Neural crest cell (in vitro differentiated cells): ENCODE measurements at places on chromosomes 2 and 18.

DNA sequence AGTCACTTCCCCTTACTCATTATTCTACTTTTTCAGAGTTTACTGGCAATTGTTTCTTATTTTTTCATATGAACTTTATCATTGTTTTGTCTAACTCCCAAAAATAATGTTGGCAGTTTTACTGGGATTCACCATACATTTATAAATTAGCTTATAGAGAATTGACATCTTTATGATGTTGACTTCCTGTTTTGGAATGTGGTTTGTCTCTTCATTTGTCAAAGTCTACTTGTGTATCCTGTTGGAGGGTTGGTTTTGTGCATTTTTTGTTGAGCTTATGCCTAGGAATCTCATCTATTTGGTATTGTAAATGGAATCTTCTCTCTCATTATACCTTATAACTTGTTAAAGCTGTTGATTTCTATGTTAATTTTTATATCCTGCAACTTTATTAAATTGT lies 16.4 kb downstream of the EPC2 start:
- no peak for DNase-seq

- DNase-seq: no peak
These were observed 529.1 kb upstream of the CDH7 start for GRCh38 chr18:65221736-65222135.

DNA sequence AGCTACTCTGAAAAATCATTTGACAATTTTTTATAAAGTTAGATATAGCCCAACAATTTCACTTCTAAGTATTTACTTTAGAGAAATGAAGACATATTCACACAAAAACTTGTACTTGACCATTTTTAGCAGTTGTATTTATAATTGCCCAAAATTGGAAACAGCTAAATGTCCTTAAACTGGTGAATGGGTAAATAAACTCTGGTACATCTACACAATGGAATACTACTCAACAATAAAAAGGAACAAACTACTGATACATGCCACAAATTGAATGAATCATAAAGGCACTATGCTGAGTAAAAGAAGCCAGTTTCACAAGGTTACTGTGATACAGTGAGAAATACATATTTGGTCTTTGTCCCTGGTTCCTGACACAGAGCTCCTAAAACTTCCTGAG lies 32.8 kb upstream of the BBS5 start:
- no peak for DNase-seq

- DNase-seq: no peak
These were observed 28.6 kb upstream of the TMEM87B start for GRCh38 chr2:112026509-112026908.

GRCh38 chr2:149331023-149331400 lies 625 bp downstream of the LYPD6 start:
- peak; percentile 4 for DNase-seq

DNA sequence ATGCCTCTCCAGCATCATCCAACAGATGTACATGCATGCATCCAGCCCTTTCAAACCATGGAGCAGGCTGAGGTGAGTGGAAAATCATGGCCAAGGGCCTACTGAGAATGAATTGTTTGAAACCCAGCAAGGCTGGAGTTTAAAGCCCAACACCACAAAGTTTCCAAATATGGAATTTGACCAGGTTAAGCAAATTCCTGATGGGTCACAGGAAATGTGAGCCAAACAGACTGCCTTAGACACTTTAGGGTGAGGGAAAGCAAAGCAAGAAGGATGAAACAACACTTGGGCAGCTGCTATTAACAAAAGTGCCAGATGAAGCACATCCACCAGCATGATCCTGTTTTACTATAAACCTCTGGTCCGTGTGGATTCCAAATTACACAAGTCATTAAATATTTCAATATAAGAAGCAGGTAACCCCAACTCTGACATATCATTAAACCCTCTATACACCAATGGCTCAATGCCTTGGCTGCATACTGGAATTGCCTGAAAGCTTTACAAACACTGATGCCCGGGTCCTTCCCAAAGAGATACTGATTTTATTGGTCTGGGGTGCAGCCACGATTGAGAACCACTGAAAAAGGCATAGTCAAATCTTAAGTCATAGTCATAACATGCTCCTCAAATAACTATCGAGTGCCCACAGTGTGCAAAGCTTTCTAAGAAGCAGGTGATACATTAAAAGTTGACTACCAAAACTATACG lies 9.1 kb downstream of the KLF7 start:
- no peak for DNase-seq

GRCh38 chr18:43314941-43315340 lies 37.7 kb upstream of the SYT4 start:
- no peak for DNase-seq

DNA sequence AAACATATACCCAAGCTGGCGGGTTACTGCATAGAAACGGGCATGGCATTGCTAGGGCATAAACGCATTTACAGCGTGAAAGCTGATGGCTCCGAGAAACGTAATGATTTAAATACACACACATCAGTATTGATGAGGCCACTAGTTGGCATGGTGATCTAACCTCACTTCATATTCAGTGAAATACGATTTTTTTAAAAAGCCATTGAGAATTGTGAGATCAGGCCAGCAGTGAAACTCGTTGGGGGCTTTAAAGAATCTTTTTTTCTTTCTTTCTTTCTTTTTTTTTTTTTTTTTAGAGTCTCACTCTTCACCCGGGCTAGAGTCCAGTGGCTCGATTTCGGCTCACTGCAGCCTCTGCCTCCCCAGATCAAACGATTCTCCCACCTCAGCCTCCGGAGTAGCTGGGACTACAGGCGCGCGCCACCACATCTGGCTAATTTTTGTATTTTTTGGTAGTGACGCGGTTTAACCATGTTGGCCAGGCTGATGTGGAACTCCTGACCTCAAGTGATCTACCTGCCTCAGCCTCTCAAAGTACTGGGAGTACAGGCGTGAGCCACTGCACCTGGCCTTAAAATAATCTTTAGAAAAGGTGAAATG lies 2.4 kb upstream of the SMAD7 start:
- DNase-seq: no peak

GRCh38 chr2:241764275-241765241 lies 12.1 kb upstream of the GAL3ST2 start:
- DNase-seq: no peak

GRCh38 chr2:239399433-239399920 lies 1.3 kb downstream of the HDAC4 start:
- no peak for DNase-seq

GRCh38 chr2:239695106-239695727 lies 294.4 kb upstream of the HDAC4 start:
- no peak for DNase-seq

DNA sequence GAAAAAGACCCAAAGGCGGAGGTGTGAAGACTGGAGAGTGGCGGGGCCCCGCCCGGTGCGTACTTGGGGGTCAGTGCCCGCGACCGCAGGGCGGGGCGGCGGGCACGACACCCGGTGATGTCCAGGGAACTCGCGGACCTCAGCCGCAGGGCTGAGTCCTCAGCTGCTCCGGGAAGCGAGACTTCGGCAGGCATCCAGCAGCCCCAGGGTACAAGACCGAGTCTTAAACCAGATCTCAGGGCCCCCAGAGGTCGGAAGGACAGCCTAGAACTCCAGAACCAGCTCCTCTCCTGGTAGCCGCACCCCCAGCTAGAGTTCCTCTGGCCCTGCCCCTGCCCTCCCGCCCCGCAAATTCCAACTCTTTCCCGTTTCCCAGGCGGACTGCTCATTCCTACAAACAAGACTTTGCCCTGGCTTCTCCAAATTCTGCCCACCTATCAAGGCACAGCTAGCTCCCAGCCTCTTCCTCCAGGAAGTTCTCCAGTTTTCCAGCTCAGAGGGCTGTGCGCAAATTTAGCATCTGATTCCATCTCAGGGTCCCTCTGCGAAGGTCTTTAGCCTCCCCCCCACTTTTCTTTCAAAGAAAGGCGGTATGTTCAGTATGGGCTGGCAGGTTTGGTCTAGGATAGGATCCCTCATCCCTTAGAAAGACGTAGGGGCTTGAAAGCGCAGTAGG lies 26.0 kb upstream of the NOTO start:
- no peak for DNase-seq

DNA sequence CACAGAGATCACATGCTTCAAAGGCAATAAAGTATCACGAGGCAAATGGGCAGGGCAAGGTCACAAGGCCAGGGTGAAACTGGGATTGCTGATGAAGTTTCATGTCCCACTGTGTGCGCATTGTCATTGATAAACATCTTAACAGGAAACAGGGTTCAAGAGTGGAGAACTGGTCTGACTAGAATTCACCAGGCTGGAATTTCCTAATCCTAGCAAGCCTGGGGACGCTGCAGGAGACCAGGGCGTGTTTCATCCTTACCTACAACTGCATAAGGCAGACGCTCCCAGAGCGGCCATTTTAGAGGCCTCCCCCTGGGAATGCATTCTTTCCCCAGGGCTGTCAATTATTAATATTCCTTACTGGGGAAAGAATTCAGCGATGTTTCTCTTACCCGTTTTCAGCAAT lies 33.2 kb downstream of the PTPN4 start:
- DNase-seq: no peak

DNA sequence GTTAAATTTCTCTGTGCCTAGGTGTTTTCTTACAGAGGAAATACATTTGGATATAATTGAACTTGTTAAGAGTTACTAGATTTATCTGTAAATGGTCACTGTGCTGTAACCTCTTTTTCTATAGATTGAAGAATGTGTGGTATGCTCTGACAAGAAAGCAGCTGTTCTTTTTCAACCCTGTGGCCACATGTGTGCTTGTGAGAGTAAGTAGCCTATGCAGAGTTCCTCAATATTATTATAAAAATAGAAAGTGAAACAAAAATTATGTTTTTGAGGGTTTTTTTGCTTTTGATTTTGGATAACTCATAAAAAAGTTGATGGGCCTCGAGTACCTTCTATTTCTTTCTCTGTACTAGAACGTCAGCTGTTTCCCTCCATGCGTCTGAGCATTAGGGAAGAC lies 112.4 kb downstream of the MIB1 start:
- DNase-seq: no peak

DNA sequence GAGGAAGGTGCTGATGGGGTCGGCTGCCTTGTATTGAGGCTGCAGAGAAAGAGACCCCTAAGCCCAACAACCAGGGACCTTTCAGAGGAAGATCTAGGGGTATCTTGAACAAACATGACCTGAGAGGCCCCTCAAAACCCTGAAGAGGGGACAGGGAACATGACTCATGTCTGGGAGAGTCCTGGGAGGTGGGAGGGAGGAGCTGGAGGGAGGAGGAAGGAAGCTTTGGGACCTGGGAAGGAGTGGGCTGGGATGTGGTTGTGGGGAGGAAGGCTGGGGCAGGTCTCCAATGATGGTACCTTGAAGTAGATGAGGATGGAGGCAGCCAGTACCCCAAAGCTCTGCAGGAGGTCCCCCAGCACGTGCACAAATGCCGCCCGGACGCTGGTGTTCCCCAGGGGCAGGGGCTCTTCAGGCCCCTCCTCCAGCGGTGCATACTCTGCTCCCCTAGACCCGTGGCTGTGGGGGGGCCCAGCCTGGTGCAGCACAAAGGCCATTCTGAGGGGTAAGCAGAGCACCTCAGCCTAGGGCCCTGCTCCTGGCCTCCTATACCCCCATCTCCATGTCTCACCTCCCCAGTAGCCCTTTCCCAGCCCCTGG lies 5.9 kb downstream of the SLC30A3 start:
- no peak for DNase-seq

DNA sequence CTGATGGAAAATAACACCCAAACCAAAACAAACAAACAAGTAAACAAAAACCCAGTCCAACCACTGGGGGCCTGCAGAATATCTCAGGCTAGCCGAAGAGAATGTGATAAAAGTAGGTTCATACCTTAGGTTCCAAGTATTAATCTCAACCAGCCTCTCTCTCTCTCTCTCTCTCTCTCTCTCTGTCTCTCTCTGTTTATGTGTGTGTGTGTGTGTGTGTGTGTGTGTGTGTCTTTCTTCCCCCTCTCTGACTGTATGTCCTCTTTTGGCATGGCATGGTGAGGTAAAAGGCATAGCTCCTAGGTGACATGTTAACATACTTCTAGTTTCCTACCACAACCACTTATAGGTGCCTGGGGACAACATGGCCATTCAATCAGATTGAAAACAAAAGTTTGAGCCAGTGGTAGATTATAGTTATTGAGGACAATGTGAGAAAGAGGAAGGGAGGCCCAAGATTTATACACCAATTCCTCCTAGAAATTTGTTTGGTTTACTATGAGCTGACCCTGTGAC lies 93.0 kb downstream of the SETBP1 start:
- DNase-seq: no peak

- DNase-seq: peak; percentile 62
These were observed 58.5 kb upstream of the COPS8 start for GRCh38 chr2:237026981-237027711.

DNA sequence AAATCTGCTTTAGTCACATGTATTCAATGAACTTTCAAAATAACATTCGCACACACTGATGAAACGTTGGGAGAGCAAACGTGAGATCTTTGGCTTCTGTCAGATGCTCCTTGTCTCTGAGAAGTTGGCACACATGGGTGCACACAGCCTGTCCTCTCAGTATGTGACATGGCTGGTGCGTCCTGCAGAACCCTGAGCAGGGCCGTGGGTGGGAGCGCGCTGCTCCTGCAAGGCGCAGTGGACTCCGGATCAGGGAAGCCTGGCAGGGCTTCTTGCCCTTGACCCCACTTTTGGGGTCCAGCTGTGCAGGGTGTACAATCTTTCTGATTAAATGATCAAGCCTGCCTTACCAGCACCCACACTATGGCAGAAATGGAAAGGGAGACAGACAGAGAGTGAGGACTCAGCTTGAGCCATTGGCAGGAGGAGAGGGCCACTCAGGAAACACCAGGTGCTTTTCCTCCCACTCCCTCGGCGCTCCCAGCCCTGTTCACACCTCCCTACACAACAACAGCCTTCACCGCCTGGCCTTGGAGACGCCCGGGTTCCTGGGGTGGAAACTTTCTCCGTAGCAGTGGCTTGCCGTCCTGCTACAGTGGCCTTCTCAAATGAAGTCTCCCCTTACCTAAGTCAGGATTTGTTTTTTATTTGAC lies 108.4 kb upstream of the SNTG2 start:
- DNase-seq: no peak

DNA sequence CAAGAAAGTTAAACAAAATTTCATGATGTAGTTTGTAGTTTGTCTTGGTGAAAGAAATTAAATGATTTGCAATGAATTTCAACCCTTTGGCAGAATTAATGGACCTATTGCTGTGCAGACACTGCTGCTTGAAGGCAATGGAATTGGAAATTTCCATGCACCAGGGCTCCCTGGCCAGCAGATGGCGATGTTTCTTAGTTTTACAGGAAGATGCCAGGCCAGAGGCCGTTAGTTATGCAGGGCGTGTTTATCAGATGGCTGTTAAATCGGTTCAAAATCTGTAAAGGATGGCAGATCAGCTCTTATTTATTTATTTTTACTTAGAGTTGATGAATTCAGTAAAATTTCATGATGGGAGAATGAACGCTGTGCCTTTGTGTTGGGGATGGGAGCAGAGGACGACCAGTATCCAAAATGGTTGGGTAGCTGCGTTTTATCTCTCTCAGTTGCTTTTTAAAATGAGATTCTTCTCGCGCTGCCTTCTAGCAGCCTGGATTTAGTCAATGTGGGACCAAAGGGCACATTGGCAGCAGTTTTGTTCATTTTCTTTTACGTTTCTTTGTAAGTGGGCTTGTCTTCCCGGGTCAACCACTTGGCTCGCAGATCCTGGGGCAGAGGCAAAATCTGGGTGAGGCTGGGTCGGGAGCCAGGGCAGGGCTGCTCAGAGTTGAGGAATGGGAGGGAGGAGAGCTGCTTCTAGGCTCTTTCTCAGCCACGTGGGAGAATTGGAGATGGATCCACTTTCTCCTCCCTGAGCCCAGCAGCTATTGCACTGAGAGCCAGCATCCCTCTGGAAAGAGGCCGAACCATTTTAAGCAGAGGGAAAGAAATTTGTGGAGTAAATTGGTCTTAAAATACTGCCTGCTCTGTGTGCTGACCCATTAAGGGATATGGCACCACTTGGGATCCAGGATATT lies 344.0 kb downstream of the PIK3C3 start:
- DNase-seq: peak; percentile 81

GRCh38 chr2:160321006-160321405 lies 120.9 kb upstream of the ITGB6 start:
- no peak for DNase-seq

- no peak for DNase-seq
These were observed 3.7 kb downstream of the FBXO48 start for GRCh38 chr2:68463287-68463877.
